ENCODE measurements at places on chromosomes 6 and 20.

- no peak for DNase-seq
These were observed 49.6 kb downstream of the KIZ start for GRCh38 chr20:21175433-21175832.

GRCh38 chr20:47325242-47325641, 31.3 kb downstream of the ZMYND8 start:
- DNase-seq: no peak

GRCh38 chr6:47195011-47195650, 114.6 kb downstream of the TNFRSF21 start:
- DNase-seq: no peak

GRCh38 chr6:11724286-11724685, 54.3 kb downstream of the ADTRP start:
- DNase-seq: no peak

DNA sequence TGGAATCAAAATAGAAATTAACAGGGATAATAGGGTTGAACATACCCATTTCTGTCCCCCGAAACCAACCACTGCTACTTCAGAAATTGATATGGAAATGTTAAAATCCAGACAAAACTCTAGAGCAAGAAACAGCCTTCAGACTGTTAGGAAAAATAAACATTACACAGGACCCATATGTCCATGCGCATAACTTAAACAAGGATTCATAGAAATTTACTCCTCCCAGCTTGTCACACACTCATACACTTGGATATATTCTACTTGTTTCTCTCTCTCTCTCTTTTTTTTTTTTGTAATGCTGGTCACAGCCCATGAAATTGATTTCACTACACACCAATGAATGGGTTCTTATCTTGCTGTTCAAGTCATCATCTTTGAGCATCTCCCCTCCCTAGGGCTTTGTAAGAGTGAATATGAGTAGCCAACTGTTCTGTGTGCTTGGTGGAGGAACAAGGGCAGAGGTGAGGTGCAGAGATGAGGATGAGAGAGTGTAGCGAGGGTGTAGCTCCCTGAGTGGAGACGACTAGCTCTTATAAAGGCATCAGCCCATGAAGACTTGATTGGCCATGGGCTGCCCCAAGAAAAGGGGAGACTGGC, 61.8 kb upstream of the MLN start:
- no peak for DNase-seq

DNA sequence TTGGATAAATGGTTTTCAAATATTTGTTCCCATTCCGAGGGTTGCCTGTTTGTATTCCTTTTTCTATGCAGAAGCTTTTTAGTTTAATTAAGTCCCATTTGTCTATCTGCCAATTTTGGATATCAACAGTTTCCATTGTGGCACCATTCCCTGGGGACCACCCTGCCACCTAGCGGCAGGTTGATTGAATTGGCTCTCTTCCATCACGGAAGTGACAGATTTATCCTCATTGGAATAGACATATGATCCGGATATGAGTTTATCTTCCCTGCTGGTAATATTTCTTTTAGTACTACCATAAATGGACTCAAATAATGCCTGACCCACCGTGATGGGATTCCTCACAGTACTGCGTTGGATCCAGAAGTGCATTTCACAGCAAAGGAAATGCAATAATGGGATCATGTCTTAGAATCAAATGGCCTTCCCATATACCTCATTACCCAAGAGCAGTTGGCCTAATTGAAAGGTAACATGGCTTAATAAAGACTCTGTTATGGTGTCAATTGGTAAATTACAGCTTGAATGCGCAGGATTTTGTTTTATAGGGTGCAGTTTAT, 327.0 kb downstream of the BMP2 start:
- DNase-seq: peak; percentile 2

DNA sequence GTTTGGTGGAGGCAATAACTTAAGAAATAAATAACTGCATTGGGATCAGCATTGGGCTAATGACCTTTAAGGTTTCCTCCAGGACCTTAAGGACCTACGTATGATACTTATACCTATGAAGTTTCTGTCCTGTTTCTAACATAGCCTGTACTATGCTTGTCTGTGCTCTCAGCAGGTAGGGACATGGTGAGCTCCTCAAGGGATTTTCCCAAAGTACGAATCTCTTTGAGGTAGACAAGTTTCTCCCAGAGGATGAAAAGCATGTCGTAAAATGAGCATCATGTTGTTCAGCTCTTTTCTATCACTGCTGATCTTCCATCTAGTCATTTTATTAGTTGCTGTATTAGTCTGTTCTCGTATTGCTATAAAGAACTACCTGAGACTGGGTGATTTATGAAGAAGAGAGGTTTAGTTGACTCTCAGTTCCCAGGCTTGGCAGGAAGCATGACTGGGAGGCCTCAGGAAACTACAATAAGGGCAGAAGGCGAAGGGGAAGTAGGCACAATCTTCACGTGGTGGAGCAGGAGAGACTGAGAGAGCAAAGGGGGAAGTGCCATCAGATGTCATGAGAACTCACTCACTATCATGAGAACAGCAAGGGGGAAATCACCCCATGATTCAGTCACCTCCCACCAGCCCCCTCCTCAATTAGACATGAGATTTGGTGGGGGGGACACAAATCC, 77.8 kb upstream of the TGM3 start:
- no peak for DNase-seq

GRCh38 chr20:41657655-41658054, 39.5 kb upstream of the CHD6 start:
- no peak for DNase-seq

DNA sequence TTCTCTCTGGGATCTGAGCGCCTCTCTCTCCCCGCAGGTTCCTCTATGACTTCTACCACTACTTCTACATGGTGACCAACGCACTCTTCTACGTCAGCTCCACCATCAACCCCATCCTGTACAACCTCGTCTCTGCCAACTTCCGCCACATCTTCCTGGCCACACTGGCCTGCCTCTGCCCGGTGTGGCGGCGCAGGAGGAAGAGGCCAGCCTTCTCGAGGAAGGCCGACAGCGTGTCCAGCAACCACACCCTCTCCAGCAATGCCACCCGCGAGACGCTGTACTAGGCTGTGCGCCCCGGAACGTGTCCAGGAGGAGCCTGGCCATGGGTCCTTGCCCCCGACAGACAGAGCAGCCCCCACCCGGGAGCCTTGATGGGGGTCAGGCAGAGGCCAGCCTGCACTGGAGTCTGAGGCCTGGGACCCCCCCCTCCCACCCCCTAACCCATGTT, 36.3 kb upstream of the MRGBP start:
- DNase-seq: no peak

DNA sequence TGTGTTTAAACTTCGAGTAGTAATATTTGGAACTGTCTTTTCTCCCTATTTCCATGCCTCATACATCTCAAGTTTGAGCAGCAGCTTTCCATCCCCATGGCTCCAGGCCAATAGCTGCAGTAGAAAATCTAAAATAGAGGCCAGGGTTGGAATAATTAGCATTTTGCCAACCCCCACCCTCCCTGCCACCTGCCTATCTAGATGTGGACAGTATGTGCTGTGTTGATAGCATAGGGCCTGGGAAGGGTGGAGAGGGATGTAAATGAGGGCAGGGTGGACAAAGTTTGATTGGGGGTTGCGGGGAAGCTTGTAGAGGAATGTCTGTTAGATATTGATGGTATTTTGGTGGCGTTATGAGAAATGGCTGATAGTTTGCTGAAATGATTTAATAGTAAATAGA, 5.6 kb downstream of the TOP1 start:
- no peak for DNase-seq

- no peak for DNase-seq
These were observed 47.1 kb upstream of the PNRC1 start for GRCh38 chr6:89033461-89033860.

GRCh38 chr6:26521600-26522391, 16.4 kb upstream of the HMGN4 start:
- DNase-seq: peak; percentile 79

GRCh38 chr6:155333414-155333813, 19.1 kb upstream of the TFB1M start:
- no peak for DNase-seq

- DNase-seq: no peak
These were observed 353.1 kb downstream of the MAFB start for GRCh38 chr20:40335901-40336351.

DNA sequence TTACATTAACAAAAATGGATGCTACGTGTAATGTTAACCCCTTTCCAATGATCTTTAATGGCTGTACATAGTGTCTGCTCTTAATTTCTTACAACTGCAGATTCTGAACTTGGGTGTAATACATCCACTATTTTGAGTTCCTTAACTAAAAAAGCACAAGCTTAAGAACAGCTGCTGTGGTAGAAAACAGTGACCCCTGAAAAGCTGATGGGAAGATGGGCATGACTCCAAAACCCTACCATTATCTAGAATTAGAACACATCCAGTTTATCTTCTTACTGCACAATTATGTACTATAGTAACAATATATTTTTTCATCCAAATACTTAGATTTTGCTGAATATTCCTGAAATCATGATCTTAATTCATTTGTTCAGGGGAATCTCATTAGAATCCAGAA, 49.3 kb downstream of the LYRM4 start:
- DNase-seq: no peak

DNA sequence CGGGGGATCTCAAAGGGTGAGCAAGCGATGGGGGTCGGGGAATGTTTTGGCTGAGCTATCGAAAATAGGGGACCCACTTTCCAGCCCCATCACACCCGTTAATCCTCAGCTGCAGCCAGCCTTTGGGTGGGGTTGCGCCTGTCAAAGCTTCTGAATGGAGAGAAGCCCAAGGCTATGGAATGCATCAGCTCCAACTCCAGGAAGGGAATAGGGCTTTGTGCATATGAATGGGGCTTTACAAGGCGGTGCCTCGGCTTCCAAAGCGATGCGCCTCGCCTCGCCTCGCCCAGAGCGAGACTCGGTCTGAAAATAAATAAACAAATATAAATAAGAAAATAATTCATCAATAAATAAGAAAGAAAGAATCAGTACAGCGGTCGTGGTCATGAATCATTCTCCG, 751.4 kb upstream of the DEFB115 start:
- no peak for DNase-seq

DNA sequence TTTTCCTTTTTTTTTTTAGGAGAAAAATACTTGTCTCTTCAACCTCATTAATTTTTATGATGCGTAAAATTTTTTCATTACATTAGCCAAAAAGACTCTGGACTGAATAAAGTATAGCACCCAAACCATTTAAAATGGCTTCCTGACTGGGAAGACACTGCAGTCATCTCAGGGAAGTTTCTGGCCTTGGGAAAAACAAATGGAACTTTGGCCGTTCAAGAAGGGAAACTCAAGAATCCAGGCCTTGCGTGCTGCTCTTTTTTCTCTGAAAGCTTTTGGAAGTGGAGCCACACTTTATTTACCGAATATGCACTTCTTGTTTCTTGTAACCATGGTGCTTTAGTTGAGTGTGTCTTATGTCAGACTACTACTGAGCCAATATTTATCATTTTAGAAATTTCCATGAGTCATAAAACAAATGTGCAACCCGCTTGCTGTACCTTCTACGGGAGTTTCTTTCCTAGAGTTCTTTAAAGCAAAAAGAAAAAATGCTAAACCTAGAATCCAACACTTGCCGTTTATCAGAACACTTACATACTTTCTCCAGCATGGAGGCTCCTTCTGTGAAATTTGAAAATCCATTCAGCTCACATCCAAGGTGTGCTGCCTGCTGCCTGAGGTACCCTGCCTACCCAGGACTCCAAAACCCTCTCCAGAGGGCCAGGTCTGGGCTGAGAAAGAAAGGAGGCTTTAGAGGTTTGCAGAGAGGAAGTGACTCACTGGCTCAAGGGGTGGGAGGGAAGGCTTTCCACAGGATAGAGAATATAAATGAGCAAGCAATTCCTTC, 11.5 kb upstream of the DSTN start:
- DNase-seq: no peak

DNA sequence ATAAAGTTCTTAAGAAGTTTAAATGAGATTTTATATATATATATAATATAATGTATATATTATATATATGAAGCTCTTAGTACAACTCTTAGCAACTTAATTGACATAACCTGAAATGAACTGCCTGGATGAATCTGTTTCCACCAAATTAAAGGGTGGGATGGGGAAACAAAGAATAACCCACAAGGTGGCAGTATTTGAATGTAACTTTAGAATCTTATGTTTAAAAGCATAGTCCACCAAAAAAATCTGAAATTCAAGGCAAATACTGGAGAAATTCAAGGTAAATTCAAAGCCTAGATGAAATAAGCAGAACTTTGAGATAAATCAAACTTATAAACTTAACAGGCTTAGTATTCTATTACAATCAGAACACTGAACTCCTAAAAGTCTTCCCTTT, 4.4 kb upstream of the IBTK start:
- peak; percentile 4 for DNase-seq

GRCh38 chr6:135496800-135497411, 634 bp downstream of the AHI1 start:
- DNase-seq: no peak

DNA sequence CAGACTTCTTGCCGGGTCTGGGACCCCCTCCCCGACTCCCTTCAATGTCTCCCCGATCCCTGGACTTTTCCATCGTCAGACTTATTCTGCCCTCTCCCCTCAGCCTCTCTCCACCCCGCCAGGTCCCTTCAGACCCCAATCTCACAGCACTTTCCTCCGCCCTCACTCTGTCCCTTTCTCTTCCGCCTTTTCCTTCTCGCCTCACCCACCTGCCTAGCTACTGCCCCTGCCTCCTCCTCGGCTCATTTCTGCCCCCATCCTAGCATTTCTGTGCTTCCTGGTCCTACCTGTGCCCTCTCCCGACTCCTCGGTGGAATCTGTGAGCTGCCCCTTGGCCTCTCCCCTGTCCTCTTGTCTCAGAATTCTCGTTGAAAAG, 616 bp downstream of the CHMP4B start:
- no peak for DNase-seq

- DNase-seq: no peak
These were observed 530 bp downstream of the TDP2 start for GRCh38 chr6:24666097-24666640.

GRCh38 chr20:38208523-38208922, 43.5 kb upstream of the TGM2 start:
- no peak for DNase-seq

All from NCI-H1930 (cell line).